ENCODE measurements at places on chromosomes 2 and 18.
A peak's percentile ranks its signal among the peaks of the same experiment; 100 is the strongest.

GRCh38 chr2:147172493-147173188 is 672.2 kb upstream of the ACVR2A start:
- no peaks in the 10 kb centered on the region for H3K36me3 ChIP-seq
- no peaks in the 10 kb centered on the region for H3K4me1 ChIP-seq
- no peaks in the 10 kb centered on the region for H3K27me3 ChIP-seq
- DNase-seq = no peak
- H3K27ac ChIP-seq = no peak overlapping the region
- H3K4me3 ChIP-seq = no peak overlapping the region

DNA sequence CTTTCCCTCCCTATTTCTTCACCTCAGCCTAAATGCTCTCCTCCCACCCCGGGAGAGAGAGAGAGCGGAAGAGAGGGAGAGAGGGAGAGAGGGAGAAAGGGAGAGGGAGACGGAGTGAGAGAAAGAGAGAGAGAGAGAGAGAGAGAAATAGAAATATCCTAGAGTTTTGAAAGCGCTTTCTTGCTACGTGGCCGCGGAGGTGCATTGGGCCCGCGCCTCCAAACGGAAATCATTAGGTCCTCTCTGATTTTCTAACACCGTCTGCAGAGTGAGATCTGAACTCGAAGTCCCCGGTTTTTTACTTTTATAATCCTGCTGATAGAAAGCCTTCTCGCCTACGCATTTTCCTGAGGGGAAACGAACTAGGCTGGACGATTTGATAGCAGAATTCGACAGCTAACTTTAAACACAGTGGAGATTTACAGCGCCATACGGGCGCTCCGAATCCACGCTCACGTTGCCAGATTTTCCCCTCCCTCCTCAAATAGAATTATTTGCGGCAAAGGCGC is 903 bp upstream of the EVX2 start:
- peaks cover 10% of the 10 kb centered on the region for H3K36me3 ChIP-seq
- peak overlapping the region; percentile 72 for H3K4me3 ChIP-seq
- peaks cover 17% of the 10 kb centered on the region for H3K4me1 ChIP-seq
- H3K27me3 ChIP-seq = peaks cover 63% of the 10 kb centered on the region

GRCh38 chr2:190972846-190973245 is 41.1 kb downstream of the STAT1 start:
- H3K27me3 ChIP-seq = no peaks in the 10 kb centered on the region
- no peak for DNase-seq
- no peak overlapping the region for H3K4me3 ChIP-seq
- H3K27ac ChIP-seq = no peak overlapping the region

GRCh38 chr2:47022186-47022765 is 106.7 kb upstream of the MCFD2 start:
- H3K27ac ChIP-seq = no peak overlapping the region
- H3K4me3 ChIP-seq = no peak overlapping the region
- no peaks in the 10 kb centered on the region for H3K27me3 ChIP-seq
- peaks cover 3% of the 10 kb centered on the region for H3K4me1 ChIP-seq
- H3K36me3 ChIP-seq = peaks cover 18% of the 10 kb centered on the region

DNA sequence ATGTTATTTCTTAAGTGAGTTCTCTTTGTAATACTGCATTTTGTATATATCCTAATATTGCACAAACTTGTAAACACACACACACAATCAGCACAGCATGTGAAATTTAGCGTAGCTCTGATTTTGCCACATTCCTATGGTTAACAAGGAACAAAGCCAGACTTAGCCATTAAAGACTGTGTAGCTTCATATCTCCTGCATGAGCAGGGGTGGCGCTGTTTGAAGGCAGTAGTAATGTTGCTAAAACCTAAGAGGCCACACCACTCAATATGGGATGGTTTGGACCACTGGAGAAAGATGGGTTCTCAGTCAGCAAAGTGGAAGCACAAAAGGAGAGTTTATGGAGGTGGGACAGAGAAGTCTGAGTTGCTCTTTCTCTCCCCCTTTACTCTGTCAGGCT is 61.1 kb upstream of the RND3 start:
- H3K27ac ChIP-seq = no peak overlapping the region
- no peak for DNase-seq
- H3K27me3 ChIP-seq = no peaks in the 10 kb centered on the region
- no peaks in the 10 kb centered on the region for H3K36me3 ChIP-seq
- no peaks in the 10 kb centered on the region for H3K4me1 ChIP-seq

DNA sequence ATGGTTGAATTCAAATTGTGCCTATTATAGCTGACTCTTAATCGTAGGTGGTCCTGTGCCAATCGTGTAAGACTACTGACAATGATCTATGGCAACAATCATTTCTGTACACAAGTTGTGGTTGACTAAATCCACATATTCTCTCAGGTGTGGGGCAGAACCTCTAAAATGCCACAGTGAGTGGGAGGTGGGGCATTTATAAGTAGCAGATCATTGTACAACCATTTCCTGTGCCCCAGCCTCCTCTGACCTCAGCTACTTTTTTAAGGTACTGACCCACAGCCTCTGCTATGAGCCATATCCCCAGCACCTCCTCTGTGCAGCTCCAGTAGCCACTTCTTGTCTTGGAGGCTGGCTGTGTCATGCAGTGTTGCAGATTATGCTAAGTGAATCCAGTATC is 48.6 kb upstream of the RAPH1 start:
- H3K27me3 ChIP-seq = peaks cover 51% of the 10 kb centered on the region
- DNase-seq = no peak
- H3K36me3 ChIP-seq = no peaks in the 10 kb centered on the region
- H3K4me1 ChIP-seq = no peaks in the 10 kb centered on the region
- H3K4me3 ChIP-seq = no peak overlapping the region

- no peak for DNase-seq
- H3K4me3 ChIP-seq = no peak overlapping the region
- no peaks in the 10 kb centered on the region for H3K36me3 ChIP-seq
- H3K27me3 ChIP-seq = peaks cover 4% of the 10 kb centered on the region
- no peaks in the 10 kb centered on the region for H3K4me1 ChIP-seq
These were observed 23.3 kb upstream of the ALPI start for GRCh38 chr2:232432598-232433184.

DNA sequence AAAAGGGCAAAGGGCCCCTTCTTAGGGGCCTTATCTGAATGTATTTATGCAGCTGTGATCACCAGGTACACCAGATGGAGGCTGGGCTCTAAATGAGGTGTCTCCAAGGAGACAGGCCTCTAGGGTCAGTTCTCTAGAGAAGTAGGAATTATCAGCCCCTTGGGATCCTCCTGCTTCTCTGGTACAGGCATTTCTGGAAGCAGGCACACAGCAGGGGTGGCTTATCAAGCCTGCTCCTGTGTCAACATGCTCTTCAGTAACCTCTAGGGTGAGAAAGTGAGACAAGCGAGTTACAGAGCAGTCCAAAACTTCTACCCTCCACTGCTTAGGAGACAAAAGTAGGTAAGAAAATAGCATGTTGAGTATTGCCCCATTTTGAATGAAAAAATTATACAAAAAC is 13.8 kb downstream of the TPGS2 start:
- DNase-seq = no peak
- peaks cover 12% of the 10 kb centered on the region for H3K36me3 ChIP-seq
- H3K27me3 ChIP-seq = no peaks in the 10 kb centered on the region
- no peak overlapping the region for H3K4me3 ChIP-seq
- no peak overlapping the region for H3K27ac ChIP-seq

Measured in naive B cell (primary cell).